ENCODE measurements at places on chromosomes 16 and 17.

GRCh38 chr17:79162012-79162963 lies 87.7 kb downstream of the ENGASE start:
- DNase-seq: no peak

DNA sequence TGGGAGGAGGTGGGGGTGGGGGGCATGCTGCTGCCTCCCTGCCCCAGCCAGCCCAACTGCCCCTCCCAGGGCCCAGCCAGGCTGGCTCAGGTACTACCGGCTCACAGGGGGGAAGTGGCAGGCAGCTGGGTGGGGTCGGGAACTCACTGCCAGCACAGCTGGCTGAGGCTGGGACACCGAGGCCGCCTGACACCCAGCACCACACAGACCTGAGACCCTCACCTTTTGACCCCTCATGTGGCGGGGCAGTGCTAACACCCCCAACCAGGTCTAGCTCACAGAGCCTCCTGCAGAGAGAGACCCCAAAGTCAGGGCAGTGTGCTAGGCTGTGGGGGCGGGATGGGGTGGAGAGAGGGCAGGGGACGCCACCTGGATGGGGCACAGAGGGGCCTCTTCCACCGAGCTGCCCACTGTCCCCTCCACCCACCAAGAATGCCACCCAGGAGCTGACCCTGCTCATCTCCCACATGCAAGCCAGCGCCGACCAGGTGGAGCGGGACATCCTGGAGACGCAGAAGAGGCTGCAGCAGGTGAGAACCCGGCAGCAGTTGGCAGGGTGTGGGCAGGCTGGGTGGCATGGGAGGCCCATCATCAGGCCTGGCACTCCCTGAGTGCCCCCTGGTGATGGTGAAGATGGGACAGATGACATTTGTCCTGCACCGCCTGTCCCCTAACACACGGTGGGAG lies 3.0 kb downstream of the EVPLL start:
- no peak for DNase-seq

GRCh38 chr16:56204816-56205215 lies 13.5 kb downstream of the GNAO1 start:
- no peak for DNase-seq

DNA sequence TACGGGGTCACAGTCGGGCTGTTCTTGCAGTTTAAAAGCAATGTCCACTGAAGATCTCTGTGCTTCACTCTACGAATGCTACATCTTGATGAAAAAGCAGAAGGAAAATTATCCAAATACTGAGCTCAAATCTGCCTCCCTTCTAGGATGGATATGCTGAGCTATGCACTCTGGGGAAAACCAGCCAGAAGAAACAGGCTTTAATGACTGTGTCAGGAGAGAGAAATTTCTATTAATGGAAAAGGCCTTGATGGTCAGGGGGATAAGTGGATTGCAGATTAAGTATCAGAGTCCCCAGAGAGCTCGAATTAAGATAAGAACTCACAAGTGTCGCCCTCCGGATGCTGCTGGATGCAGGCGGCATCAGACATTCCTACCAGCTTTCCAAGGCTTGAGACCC lies 39.6 kb upstream of the RCVRN start:
- DNase-seq: no peak

DNA sequence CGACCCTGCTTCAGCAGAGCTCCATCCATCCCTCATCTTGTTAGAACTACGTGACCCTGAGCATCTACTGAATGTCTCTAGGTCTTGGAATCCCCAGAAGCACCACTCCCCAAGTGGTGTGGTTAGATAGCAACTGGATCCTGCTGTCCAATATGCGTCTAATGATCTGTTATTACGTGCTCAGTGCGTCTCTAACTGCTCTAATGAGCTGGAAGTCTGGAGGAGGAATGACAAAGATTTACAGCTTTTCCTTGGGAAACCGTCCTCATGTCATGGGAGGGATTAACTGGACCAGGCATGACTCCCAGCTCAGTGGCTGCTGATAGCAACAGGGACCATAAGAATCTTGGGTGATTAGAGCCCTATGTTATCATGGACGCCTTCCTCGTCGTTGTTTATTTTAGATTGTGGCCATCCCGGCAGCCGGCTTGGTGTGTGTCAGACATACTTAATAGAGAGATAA lies 150.9 kb downstream of the HS3ST3B1 start:
- no peak for DNase-seq

Measured in DND-41 (cell line).